ENCODE measurements at places on chromosomes 2 and 18. TPM values are rescaled to one million over a fixed set of nuclear protein-coding genes. Genes with fewer than 3 reads are reported as not detected.
A peak's percentile ranks its signal among the peaks of the same experiment; 100 is the strongest.

The GDF7 gene
- 1.2 TPM for total RNA-seq

DNA sequence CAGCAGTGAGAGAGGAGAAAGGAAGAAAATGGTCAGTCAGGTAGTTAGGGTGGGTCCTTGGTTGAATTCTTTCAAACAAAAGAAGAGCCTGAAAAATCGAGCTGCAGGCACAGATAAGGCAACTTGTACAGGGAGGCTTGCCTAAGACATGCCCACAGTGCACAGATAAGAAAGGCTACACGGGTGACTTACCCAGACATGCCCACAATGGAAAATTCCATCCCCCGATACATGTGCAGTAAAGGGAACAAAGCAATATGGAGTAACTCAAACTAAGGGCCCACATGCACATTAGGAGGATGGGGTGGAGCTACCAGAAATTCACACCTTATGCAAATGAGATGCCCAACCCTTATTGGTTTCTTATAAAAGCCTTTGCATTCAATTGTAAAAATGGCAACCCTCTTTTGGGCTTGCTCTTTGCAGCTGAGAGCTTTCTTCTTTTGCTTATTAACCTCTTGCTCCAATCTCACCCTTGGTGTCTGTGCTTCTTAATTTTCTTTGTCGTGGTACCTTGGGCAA lies 110.3 kb upstream of the RMP24 start:
- DNase-seq, result no peak

- DNase-seq, result no peak
Measured at GRCh38 chr2:159053161-159054031, 85.0 kb downstream of the TANC1 start.

The SKA1 gene
- 32.6 TPM for total RNA-seq

The SLC8A1 gene
- total RNA-seq, result 199 TPM

DNA sequence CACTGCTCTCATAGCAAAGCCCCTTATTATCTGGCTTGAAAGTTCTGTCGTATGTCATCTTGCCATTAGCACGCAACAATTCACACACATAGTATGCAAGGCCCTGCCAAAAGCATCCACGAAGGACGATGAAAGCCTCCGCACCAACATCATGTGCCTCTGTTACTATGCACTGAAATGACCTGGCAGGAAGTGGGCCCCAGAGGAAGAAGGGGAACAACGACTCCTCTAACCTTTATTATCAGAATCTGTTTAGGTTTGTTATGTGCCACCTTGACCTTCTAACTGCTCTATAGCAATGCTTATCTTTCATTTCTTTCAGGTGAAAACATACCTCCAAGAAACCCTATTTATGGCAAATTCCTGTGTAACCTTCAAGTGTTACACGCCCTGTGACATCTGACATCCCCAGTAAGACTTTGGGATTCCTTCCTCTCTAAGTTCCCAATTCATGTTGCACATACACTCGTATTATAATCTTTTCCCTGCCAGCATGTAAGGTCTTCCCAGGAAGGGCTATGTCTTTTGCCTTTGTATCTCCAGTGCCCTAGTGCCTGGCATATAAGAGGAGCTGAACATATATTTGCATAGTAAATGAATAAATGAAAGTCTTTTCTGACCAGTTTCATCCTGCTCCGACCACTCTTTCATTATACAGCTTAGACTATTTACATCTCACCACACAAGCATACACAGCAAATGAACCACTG lies 7.0 kb upstream of the NDUFV2 start:
- DNase-seq, result no peak

The ERBB4 gene
- total RNA-seq, result not detected

DNA sequence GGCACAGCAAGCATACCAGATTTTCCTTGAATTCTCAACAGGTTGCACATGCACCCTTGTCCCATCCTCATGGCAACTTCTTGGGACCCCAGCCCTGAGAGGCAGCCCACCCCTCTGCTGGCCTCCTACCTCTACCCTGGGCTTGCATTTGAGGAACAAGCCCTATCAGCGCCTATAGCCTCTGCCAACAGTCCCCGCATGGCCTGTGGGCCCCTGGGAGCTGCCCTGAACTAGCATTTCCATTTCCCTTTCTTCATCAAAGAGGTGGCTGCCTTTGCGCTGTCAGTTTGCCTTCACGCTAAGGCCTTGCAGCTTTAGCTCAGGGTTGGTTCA lies 5.4 kb upstream of the ZAP70 start:
- DNase-seq, result no peak

- no peak for DNase-seq
Measured at GRCh38 chr2:208488686-208489564, 82.3 kb downstream of the PTH2R start.

The KCNG3 gene
- 3.9 TPM for total RNA-seq

DNA sequence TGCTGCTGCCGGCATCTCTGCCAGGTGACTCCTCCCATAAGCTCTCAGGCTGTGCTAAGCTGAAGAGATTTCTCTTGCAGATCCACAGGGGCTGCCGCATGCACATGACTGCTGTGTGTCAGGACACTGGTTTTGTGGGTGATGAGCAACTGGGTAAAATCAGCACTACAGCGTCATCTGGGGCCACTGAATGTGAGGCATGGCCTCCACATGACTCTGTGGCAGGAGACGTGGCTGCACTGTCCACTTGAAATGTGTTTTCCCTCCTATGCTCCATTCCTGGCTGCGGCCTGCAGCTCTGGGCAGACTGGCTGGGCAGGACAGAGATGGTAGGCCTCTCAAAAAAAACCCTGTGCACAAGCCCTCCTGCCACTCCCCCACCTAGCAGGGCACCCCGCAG lies 63.6 kb downstream of the MARCO start:
- no peak for DNase-seq

- no peak for DNase-seq
Measured at GRCh38 chr2:217138284-217138683, 278.4 kb upstream of the TNP1 start.

- no peak for DNase-seq
Measured at GRCh38 chr2:20189299-20189931, 35.5 kb downstream of the SDC1 start.

The ANKRD39 gene
- 28.4 TPM for total RNA-seq

DNA sequence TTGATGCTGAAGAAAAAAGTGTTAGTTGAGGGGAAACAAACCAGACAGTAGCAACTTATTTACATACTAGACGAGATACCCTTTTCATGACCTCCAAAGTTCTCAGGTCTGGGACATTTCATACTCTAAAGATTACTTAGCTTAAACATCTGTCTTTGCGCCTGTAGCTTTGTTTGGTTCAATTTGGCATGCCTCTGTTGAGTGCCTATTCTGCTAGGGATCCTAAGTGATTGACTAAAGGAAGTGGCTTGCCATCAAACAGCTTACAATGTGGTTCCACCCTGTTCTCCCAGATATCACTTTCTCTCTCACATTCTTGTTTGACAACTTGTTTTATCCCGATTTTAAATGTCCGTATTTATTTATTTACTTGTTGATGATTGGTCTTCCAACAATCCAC lies 488.8 kb downstream of the PARD3B start:
- DNase-seq, result no peak

GRCh38 chr2:209307161-209308001 lies 116.5 kb upstream of the MAP2 start:
- no peak for DNase-seq

DNA sequence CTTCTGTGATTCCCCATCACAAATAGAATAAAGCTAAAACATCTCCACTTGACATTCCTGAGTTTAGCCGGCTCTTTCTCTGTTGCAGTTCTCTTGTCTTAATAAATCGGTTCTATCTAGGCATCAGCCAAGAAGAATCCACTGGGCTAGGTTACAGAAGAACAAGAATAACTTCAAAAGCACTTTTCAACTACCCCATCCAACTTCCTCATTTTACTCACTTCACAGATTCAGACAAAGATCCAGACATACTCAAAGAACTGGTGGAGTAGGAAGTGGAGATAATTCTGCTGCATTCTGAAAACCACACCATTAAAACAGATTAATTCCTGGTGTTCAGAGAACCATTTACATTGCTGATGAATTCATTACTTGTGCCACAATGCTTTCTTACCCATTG lies 9.6 kb upstream of the ALPK2 start:
- DNase-seq, result no peak

DNA sequence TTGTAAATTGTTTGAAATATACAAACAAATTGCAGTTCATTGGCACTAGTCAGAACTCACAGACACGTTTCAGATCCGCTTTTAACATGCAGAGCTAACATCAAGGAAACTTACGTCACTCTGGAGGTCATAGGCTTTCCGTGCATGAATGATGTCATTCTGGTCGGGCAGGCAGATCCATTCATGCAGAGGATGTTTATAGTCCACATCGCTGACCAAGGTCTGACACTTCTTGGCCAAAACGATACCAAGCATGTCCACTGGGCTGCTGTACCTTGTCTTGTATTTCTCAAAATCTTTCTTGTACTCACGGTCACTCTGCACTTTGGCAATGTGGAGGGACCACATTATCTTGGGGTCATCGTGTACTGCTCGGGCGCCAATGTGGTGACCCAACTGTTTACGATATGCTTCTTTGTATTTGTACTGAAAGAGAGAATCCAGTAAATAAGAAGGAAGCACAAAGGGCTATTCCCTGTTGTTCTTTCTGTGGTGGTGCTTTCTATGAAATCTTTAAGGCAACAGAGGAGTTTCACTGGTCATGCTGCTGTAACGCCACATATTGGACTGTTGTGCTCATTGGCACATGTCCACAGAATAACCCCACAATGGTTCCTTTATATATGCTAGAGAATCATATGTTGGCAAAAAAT lies 114.8 kb downstream of the NEB start:
- DNase-seq, result no peak

DNA sequence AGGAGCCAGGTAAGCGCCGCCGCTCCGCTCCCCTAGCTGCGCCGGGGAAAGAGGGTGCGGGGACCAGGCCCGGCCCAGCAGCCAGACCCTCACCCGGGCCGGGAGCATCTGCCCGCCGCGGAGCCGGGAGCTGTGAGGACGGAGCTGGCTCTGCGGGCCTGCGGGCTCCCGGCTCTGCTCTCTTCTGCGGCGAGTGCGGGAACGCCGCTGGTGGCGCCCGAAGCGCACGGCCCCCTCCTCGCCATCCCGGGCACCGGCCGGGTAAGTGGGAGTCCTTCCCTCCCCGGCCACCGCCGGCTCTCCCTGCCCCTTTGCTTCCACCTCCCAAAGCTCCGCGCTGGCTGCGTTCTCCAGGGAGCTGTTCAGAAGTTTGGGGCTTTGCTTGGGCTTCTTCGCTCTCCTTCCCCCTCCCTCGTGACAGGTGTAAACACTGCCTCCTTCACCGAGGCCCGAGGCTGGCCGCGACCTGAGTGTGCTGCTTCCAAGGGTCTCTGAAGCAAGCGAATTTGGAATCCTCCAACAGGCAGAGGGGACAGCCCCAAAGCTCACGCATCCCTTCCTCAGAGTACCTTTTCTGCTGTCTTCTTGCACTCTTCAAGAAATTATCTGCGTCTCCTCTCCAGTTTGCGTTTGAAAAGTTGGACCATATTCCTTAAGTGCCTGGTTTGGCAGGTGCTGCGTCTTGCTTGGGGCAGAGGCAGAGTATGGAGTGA lies 632 bp downstream of the AFTPH start:
- DNase-seq, result peak; percentile 31

DNA sequence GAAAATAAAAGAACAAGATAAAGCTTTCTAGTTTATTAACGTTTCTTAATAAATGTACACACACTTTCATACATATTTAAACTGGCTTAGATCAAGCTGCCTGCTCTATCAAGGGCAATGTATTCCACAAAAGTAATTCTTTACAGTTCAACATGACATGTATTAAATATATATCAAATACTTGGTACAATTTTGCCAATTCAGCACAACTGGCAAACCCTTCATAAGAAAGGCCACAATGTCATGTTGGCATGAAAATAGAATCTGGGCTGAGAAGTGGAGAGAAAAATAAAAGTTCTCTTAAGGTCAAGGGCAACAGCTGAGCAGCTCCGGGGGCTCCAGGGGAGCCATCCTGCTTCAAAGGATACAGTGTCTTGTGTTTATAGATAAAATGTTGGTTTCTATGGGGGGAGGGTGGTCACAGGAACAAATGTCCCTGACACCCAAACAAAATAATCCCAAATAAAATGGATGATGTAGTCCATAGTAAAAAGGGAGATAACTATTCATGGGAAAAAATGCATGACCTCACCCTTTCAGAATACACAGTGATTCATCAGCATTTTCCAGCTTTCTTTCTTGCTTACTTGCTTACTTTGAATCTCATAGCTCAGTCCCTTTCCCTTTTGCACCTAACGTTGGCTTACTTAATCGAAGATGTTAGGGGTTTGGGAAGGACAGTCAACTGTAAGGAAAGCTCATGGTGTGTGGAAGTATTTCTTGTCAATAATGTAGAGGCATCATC lies 494.9 kb downstream of the NYAP2 start:
- no peak for DNase-seq

DNA sequence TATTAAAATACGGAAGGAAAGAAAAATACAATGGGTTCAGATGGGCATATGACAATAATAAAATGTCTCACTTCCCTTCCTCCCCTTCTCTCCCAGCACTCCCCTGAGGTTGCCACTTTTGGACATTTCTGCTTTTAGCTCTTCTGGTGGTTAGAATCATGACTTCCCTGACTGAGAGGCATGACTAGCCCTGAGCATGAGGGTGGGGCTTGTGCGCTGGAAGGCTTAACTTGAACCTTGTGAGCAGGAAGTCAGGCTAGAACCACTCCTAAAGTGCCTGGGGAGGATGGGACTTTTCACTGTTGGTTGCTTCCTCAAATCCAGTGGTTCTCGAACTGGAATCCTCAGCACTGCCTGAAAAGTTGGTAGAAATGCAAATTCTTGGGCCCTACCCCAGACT lies 19.7 kb upstream of the ARHGAP25 start:
- no peak for DNase-seq

GRCh38 chr2:216618785-216619184 lies 14.4 kb upstream of the IGFBP2 start:
- no peak for DNase-seq

The MALT1 gene
- total RNA-seq, result 9.8 TPM

GRCh38 chr18:54906331-54907185 lies 52.7 kb downstream of the CCDC68 start:
- no peak for DNase-seq

GRCh38 chr2:26409785-26410184 lies 8.1 kb downstream of the DRC1 start:
- DNase-seq, result no peak

- peak; percentile 46 for DNase-seq
Measured at GRCh38 chr2:219570194-219570923, 980 bp downstream of the OBSL1 start.

DNA sequence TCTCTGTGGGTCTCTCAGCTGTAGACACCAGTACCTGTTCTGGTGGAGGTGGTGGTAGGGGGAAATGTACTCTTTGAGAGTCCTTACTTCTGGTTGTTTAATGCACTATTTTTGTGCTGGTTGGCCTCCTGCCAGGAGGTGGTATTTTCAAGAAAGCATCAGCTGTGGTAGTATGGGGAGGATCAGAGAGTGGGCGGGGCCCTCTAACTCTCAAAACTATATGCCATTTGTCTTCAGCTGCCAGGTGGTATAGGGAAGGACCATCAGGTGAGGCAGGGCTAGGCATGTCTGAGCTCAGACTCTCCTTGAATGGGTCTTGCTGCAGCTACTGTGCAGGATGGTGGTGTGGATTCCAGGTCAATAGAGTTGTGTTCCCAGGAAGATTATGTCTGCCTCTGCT lies 1100.8 kb downstream of the CNTNAP5 start:
- no peak for DNase-seq

DNA sequence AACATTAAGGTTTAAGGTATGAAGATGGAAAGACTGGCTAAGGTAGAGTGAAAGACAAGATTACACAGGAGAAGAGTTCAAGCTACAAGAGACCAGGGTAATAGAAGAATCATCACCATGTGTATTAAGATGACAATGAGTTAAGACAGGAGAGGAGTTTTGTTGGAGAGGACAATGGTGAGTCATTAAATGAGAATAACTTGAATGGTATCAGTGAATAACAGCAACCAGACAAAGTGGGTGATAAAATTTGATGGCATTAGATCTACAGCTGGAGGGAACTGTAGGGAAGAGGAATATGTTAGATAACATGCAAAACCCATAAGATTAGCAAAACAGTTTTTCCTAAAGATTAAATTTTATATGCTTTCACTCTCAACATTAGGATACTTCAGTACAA lies 18.8 kb upstream of the ENOSF1 start:
- no peak for DNase-seq
